ENCODE measurements at places on chromosomes 4 and X.

DNA sequence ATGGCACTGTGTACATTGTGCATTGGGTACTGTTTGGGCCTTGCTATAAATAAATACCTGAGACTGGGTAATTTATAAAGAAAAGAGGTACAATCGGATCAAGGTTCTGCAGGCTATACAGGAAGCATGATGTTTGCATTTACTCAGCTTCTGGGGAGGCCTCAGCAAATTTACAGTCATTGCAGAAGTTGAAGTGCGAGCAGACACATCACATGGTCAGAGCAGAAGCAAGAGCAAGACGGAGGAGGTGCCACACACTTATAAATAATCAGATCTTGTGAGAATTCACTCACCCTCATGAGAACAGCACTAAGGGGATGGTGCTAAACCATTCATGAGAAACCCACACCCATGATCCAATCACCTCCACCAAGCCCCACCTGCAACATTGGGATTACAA is 505.0 kb downstream of the ARAP2 start:
- DNase-seq, result no peak

GRCh38 chrX:6460893-6461490 is 73.9 kb downstream of the VCX3A start:
- DNase-seq, result no peak

- no peak for DNase-seq
Observed at GRCh38 chr4:147799986-147800555, 68.2 kb downstream of the ARHGAP10 start.

DNA sequence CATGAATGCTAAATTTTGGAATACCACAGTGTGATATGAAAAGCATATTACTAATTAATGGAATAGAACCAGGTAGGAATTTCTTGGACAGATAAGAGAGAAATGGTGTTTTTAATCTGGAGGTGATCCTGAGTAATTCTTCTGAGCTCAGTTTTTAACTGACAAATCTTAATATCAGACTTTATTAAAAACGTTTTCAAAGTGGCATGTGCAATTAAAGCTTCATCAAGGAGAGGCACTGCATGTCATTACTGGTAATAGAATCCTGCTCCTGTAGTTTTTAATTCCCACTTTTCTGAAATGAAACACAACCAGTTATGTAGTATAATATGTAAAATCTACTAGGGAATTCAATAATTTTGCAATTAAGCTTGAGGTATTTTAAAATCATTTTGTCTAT is 7.0 kb upstream of the PTTG2 start:
- DNase-seq, result no peak

DNA sequence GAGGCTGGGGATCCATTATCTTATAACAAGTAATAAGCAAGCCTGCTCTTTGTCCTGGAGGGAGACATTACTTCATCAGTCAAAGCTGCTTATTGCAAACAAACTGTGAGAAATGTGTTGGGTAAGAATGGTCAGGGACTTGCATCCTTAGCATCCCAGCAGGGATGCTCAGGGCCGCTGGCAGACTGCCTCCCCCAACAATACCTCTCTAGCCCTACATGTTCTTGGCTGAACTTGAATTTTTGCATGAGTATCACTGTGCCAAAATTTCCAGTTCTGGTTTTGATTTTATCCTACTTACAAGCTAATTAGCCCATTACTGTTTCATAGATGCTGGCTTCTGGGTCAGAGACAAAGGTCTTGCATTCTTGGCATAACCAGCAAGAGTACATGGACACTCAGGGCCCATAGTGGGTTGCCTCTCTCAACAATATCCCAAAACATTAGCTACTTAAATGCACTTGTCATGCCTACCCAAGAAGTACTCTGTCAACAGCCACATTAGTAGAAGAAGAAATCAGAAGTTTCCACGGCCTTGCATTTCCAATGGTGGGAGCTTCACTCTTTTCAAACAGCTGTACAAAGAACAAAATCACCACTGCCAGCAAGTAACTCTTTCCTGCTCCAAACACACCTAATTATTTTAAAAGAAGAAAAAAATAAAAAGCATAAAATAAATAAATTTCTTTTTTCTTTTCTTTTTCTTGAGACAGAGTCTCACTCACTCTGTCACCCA is 41.9 kb upstream of the NEUROG2 start:
- DNase-seq, result no peak

DNA sequence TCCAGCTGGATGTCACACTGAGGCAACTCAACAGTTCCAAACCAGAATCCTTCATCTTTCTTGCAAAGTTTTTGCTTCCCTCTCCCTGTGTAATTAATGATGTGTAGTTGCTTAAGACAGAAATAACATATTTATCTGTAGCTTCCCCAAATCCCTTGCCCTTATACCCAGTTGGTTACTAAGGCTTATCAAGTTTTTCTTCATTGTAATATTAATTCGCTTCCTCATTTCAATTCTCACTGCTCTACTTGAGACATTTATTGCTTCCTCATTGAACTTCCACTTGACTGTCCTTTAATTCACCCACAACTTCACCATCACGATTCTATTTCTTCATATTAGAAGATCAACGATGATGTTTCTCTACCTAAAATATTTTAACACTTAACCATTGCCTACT is 386.6 kb upstream of the CPEB2 start:
- DNase-seq, result no peak

GRCh38 chrX:65976161-65976560 is 63.7 kb downstream of the VSIG4 start:
- DNase-seq, result no peak

- no peak for DNase-seq
Observed at GRCh38 chr4:179472164-179472563, 2029.9 kb upstream of the AGA start.

DNA sequence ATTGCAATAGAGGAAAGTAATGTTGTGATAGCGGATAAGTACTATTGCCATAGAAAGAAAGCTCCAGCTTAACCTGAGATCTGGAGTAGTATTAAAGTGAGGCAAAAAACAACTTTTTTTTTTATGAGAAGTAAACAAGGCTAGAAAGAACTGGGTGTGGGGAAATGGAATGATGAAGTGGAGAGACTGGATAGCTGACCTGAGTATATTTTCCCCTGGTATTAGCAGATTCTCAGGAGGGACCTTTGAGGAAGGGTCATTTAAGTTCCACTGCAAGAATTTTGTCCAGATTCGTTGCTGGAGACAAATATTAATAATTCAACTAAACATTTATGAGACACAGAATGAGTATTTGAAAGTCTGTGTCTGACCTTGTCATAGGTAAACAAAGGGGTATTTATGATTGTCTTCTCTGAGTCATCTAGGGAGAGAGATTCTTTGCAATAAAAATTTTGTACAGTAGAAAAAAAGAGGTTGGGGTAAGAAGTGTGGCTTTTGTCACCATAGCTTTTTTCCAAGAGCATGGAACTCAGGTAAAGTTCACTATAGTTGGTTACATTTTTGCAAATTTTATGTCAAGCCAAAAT is 2095.9 kb downstream of the ARAP2 start:
- DNase-seq, result no peak

GRCh38 chr4:8838961-8839431 is 32.6 kb downstream of the HMX1 start:
- no peak for DNase-seq

DNA sequence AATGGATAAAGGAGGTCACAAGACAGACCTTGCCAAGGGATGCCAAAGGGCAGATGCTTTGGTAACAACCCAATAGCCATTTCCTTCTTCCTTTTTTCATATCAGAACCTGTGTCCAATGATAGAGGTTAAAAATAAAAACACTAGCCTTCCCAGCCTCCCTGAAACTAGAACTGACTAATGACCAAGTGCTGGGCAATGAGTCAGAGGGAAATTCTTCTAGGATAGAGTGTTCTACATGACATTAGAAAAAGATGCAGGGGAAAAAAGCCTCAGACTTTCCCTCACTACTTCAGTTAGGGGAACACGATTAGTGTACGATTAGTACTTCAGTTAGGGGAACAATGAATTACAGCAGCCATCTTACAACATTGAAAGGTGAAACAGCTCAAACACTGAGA is 29.3 kb upstream of the FAM47C start:
- no peak for DNase-seq

DNA sequence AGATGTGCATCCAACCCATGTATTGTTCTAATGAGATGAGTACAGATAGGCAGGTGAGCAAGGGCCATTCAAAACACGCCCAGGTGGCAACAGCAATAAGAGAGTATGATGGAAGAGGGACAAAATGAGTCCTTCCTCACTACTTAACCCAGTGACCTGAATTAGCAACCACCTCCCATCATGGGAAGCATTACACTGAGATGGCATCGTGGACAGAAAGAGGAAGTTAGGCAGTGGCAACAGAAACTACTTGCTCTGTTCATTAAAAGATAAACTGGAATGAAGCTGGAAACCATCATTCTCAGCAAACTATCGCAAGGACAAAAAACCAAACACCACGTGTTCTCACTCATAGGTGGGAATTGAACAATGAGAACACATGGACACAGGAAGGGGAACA is 17.2 kb downstream of the RXFP1 start:
- DNase-seq, result no peak
